ENCODE measurements at places on chromosomes 7 and 10.

- DNase-seq, result no peak
These were observed 69.3 kb downstream of the ARHGAP22 start for GRCh38 chr10:48535416-48536155.

DNA sequence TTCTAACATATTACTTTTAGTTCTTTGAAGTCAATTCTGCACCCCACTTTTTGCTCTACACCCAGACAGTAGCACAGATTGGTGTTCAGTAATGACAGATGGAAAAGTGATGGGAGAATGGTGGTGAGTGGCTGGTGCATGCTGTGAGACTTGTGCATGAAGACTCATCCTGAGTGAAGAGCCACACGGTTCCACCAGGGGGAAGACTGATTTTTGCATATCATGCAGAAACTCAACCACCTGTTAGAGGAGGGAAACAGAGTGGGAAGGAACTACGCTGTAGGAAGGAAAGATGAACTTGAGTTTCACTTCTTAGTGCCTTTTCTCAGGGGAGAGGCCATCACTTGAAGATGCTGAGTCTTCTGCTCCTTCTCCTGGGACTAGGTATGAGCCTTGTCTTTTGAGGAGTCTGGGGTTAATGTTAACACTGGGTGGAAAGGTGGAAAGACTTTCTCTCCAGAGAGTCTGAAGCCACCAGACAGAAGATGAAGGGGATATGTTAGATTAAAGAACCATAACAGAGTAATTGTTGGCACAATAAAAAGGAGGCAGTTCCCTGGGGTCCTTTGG lies 9.3 kb upstream of the PRSS1 start:
- no peak for DNase-seq

DNA sequence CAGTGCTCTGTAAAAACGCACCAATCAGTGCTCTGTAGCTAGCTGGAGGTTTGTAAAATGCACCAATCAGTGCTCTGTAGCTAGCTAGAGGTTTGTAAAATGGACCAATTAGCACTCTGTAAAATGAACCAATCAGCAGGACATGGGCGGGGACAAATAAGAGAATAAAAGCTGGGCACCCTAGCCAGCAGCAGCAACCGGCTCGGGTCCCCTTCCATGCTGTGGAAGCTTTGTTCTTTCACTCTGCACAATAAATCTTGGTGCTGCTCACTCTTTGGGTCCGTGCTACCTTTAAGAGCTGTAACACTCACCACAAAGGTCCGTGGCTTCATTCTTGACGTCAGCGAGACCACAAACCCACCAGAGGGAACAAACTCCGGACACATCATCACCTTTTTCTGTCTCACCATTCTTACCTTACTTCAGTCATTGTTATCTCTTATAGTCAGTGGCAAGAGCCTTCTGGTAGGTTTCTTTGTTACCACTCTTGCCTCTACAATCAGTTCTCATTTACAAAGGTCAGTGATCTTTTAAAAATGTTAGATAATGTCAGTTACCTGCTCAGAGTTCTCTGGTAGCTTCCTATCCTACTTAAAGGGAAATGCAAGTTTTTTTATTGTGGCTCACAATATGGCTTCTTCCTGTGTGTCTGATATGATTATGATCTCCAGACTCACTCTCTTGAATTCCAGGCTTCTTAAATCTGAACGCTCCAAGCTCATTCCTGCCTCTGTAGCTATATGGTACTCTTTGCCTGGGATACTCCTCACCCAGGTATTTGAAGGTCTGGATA lies 4.5 kb downstream of the STAM start:
- DNase-seq, result peak; percentile 18

DNA sequence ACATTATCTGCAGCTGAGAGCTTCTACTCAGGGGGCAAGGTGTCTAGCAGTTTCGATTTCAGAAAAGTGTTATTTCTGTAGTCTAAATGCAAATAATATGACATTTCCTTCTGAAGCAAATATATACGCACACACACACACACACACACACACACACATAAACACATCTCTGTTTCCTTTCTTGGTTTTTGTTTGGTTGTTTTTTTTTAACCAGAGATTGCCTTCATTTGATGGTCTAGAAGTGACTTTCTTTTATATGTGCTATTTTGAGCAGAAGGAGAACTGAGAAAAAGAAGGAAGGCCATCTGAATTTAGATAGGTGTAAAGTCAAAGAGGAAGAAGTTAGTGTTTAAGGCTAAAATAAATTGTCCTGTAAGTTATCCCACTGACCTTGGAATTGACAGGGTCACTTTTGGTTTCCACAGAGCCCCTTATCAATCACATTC lies 142.2 kb downstream of the TRIL start:
- DNase-seq, result no peak

DNA sequence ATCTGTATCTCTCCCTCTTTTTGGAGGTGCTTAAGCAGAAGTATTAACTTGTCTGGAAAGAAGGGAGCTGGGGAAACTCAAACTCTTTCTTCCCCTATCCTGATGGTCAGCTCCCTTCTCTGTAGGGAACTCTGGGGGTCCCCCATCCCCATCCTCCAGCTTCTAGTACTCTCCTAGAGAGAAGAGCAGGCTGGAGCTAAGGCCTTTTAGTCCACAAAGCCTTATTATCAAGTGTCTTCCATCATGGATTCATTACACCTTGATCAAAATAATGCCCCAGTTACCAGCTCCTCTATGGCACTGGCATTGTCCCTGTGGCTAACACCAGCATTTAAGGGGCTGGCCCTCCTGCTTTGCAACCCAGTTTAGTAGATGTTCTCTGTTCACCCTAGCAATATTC lies 35.7 kb downstream of the CADPS2 start:
- no peak for DNase-seq

DNA sequence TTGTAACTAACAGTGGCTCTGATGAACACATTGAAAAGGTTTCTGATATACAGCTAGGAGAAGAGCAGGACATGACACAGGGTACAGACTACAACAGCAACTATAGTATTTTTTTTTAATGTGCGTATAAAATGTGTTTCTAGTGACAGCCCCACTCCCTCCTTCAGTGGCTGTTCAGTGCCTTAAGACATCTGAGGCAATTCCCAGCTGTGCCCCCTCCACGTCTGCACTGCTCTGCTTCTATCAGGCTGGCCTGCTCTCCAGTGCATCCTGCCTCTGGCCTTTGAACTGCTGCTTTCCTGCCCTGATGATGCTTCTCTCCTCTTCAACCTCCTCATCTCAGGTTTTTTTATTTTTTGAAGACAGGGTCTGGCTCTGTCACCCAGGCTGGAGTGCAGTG lies 111.2 kb downstream of the SPAG6 start:
- no peak for DNase-seq

GRCh38 chr10:86314616-86315548 lies 51.7 kb downstream of the GRID1 start:
- DNase-seq, result no peak

DNA sequence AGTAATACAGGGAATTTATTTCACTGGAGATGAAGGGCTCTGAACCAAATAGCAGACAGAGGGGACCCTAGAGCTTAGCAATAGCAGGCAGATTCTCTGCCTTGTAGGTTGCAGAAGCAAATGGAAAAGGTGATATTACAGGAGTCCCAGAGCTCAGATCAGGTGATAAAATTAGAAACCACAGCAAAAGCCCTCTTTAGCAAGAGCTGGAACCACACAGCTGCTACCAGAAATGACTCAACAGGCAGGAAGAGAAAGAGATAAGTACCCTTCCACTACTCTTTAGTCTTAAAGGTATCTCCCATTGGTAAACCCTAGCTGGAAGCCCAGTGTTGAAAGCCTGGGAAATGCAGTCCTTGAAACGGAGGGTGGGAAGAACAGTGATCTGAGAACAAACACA lies 535.6 kb upstream of the GHITM start:
- no peak for DNase-seq

GRCh38 chr10:104527013-104527412 lies 114.1 kb upstream of the SORCS3 start:
- DNase-seq, result no peak

DNA sequence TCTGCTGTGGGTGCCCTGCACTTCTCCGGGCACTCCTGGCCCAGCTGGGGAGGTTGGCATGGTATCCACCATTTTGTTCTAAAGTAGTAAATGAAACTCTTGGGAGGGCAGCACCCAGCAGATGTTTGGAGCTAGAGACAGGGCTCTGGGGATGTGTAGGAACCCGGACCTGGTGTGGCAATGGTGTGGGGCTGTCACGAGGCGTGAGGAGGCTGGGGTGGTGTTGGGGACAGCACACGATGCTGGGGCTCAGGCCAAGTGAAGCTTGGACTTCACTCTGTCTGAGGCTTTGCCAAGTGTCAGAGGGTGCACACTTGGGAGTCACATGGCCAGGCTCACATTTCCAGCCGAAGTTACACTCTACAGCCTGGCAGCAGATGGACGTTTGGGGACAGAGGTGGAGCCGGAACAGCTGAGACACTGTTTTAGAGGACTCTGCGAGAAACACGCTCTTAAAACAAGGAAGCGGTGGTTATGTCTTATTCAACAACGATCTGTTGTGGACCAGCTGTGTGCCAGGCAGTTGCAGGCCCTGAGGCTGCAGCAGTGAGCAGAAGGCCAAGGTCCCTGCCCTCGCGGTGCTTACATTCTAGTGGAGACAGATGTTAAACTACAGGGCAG lies 118.2 kb downstream of the CUX1 start:
- no peak for DNase-seq

- DNase-seq, result no peak
These were observed 2.6 kb upstream of the CAV1 start for GRCh38 chr7:116522247-116522646.

GRCh38 chr10:86113044-86113443 lies 253.6 kb downstream of the GRID1 start:
- no peak for DNase-seq

DNA sequence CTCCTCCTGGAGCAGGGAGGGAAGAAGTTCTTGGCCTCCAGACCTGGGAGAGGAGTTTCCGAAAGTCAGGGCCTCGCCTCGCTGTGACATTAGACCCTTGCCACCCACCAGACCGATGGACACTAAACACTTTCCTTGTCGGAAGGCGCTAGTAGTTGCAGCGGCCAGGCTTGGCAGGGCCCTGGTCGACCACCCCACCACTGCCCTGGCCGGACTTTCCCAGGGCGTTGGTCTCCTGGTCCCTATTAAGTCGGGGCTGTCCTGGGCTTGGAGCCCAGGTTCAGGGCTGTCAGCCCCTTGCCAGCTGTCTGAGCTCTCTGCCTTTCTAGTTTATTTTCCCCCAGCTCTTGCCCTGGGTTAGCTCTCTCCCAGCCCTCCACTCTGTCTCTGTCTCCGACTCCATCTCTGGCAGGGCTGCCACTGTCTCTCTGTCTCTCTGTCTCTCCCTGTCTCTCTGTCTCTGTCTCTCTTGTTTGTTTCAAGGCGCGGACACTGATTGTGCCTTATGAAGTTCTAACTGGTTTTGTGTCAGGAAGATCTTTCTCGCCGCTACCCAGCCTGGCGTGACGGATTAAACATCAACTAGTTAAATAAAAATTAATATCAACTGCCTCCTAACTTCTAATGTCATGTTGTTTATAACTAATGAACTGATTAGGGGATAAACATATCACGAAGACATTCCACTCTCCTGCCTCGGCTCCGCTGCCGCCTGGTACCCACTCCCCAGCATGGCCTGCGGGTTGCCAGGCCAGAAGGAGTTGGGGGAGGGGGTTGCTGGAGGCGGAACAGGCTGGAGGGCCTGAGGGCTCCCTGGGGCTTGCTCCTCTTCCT lies 13.8 kb upstream of the PAX2 start:
- no peak for DNase-seq

GRCh38 chr10:11397980-11398580 lies 213.4 kb downstream of the USP6NL start:
- no peak for DNase-seq

DNA sequence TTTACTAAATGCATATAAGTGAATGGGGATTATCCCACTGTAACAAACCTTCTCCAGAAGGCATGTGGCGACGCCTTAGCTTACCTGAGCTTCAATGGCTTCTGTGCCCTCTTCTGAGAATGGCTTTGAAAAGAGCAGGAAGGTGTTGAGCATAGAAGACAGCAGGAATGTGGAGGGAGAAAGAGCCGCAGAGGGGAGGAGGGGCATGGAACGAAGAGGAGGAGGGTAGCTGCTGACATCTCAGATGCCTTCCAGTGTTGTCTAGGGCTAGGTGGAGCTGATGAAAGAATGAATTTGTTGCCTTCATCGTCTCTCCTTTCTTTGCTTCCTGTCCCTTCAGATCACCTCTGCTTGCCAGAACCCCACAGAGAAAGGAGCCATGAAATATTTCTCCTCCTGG lies 86.2 kb downstream of the ITIH5 start:
- no peak for DNase-seq

GRCh38 chr7:137025469-137026175 lies 157.2 kb downstream of the CHRM2 start:
- DNase-seq, result no peak

DNA sequence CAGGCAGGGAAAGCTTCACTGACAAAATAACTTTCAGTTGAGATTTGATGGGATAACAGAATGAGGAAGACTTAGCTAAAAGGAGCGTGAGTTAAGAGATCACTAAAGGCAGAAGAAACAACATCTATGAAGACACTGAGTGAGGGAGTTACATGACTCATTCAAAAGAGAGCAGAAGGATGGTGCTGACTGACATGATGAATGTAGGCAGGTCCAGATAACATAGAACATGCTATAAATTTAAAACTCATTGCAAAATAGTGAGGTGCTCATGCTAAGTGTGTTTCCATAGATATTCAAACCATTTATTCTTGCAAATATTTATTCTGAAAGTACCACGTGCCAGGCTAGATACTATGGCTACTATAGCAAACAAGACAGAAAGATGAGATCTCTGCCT lies 116.4 kb upstream of the DGKB start:
- DNase-seq, result no peak

GRCh38 chr10:90614631-90615030 lies 243.2 kb downstream of the HTR7 start:
- DNase-seq, result no peak

- DNase-seq, result no peak
These were observed 66.9 kb downstream of the GALNT17 start for GRCh38 chr7:71198887-71199286.

DNA sequence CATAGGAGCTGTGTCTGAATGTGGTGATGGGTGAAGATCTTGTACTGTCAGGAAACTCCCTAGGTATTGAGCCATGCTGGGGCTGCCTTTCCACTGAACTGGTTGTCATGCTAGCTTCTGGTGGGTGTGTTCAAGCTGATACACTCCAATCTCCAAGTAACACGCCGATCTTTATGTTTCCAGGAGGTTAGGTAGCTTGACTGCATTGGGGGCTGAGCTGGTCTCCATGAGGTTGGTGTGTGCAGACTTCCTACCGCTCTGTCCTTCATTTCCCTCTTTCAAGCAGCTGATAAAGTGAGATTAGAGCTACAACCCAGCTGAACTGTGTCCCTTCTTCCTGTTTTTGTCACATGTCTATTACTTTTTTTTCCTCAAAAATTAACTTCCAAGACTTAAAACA lies 265.5 kb downstream of the ANKRD30A start:
- DNase-seq, result no peak

GRCh38 chr7:106618480-106618879 lies 42.5 kb downstream of the CCDC71L start:
- no peak for DNase-seq

- no peak for DNase-seq
These were observed 128.0 kb downstream of the KCND2 start for GRCh38 chr7:120400806-120401455.
